Activated T-helper 9 cell treated with anti-CD3 and anti-CD28 coated beads, Interleukin-2, amount 50 U/mL, for 16 hours (primary cell): ENCODE measurements at places on chromosomes 13 and 19.
A peak's percentile ranks its signal among the peaks of the same experiment; 100 is the strongest.

GRCh38 chr19:1243768-1244692 lies 2.5 kb downstream of the ATP5F1D start:
- peak; percentile 80 for DNase-seq

GRCh38 chr19:17778251-17778967 lies 16.5 kb upstream of the B3GNT3 start:
- no peak for DNase-seq

DNA sequence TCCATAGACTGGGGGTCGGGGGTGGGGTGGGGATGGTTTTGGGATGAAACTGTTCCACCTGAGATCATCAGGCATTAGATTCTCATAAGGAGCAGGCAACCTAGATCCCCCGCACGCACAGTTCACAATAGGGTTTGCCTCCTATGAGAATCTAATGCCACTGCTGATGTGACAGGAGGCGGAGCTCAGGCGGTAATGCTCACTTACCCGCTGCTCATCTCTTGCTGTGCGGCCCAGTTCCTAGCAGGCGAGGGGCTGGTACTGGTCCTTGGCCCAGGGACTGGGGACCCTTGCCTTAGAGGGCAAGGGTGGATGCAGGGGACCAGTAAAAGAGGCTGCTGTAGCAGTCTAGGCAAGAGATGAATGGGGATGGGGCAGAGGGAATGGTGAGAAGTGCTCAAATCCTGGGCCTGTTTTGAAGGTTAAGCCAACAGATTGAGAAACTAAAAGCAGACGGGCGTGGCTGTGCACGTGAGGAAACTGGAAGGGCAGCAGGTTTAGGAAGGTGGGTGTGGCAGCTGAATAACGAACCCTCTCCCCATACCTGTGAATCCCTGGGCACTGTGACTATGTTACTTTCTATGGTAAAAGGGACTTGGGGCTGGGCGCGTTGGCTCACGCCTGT lies 1.5 kb upstream of the ERICH4 start:
- no peak for DNase-seq

DNA sequence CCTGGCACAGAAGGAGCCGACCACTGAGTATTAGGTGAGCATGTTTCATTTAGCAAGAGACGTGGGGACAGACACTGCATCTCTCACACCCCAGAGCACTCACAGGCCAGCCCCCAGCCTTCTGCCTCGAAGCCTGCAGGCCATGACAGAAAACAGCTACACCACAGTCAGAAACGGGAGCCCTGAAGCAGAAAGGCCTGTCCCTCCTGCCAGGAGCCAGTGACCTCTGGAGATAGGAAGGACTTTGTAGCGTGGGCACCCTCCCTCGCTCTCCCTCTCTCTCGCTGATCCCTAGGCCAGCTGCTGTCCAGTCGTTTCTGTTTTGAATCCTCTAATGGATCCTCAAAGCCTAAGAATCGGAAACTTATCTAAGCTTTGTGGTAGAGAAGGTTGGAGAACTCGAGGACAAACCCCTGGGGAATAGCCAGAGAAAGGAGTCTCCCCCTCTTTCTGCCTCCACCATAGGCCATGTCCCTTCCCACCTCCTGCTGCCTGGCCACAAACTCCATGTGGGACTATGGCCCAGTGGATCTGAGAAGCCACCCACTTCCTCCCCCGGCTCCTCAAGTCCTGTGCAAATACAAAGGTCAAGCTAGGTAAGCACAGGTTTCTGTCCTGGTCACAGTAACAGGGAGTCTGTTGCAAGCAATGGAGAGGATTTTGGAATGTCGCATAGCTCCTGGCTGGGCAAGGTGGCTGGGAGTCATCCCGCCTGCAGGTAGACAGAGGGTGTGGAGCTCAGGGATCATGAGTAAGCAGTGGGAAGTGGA lies 95.1 kb downstream of the NUFIP1 start:
- DNase-seq = no peak

DNA sequence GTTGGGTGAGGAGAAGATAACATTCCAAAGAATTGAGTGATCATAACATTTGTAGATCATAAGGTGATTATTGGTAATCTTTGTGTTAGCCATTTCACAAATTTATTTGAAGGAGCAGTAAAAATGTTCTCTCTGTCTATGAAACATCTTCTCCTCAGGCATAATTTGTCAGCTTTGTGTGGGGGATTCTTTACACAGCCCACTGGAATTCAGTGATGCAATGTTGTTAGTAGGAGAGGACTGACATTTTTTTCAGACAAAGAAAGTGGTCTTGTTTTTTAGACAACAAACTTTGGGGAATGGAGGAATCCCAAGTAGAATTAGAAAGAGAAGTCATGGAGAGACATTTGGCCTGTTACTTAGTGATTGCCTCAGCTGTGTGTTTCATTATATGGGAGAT lies 100.3 kb downstream of the ITGBL1 start:
- DNase-seq = no peak

- DNase-seq = no peak
These were observed 880.6 kb upstream of the GPC6 start for GRCh38 chr13:92346046-92346445.

DNA sequence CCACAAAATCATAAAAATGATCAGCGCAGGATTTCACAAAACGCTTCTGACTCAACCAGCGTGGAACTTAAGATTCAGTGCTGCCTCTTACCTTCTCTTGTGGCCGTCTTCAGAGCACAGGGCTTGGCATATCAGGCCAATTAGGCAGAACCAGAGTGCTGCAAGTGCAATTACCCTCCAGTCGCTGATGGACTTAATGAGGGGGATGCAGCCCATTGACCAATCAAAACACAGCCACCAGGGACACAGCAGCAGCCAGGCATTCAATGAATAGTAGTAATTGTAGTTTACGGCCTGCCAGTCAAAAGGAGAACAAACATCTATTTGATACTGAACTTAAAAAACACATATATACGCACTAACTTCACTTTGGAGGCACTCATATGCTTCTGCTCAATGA lies 38.2 kb downstream of the TMTC4 start:
- no peak for DNase-seq

- no peak for DNase-seq
These were observed 24.3 kb upstream of the MYDGF start for GRCh38 chr19:4694211-4694987.

- DNase-seq = no peak
These were observed 45.6 kb downstream of the CELF5 start for GRCh38 chr19:3269916-3270671.

GRCh38 chr13:70987043-70987442 lies 878.8 kb upstream of the KLHL1 start:
- no peak for DNase-seq

GRCh38 chr13:112558696-112559418 lies 29.1 kb downstream of the TUBGCP3 start:
- DNase-seq = no peak

DNA sequence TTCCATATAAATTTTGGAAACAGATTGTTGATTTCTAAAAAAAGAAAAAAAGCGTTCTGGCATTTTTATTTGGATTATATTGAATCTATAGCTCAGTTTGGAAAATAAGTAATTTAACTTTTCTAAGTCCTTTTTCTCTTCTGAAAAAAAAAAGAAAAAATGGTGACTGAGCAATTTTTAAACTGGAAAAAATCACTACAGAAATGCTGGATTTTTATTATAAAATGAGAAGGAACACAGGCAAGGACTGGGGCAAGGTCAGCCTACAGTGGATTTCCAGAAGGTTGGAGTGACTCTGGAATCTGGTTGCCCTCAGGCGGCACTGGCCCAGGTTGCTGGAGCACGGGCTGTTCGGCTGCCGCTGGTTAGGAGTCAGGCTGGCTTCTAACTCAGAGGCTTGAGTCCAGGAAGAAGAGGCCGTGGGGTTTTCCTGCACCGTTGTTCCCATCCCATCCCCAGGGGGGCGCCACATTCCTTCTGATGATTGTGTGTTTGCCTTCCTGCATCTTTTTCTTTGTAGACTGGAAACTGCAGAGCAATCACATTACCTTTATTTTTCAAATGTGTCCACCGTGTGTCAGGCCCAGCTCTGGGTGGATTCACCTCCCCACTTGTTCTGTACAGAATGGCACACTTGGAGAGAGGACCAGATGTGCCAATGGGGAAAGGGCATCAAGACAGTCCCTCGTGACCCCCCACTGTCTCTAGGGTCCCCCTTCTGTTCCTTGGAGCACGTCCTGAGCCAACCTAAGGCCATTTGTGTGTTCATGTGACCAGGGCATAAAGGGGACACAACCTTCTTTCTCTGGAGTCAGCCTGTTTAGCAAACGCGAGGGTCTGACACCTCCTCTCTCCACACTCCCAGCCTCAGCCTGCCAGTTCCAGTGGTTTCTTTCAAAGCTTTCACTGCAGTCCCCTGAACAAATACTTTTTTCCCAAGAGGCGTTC lies 44.5 kb upstream of the GTF3A start:
- no peak for DNase-seq

DNA sequence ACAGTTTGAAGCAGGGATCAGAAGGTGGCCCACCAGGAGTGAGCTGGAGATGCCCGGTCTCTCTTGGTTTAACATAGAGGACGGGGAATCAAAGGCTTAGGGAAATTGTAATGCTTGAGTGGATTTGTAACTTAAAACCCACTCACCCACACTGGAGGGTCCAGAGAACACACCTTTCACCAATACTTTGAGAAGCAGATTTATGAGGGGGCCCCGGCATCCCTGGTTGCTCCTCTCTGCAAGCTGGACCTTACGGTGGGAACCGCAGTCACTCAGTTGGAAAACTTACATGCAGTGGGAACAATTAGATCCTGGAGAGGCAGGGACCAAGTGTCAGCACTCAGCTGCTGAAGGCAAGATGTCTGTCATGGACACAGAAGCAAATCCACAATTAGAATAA lies 20.5 kb downstream of the PPP5C start:
- DNase-seq = no peak

GRCh38 chr19:45824531-45825262 lies 9.6 kb upstream of the RSPH6A start:
- no peak for DNase-seq

DNA sequence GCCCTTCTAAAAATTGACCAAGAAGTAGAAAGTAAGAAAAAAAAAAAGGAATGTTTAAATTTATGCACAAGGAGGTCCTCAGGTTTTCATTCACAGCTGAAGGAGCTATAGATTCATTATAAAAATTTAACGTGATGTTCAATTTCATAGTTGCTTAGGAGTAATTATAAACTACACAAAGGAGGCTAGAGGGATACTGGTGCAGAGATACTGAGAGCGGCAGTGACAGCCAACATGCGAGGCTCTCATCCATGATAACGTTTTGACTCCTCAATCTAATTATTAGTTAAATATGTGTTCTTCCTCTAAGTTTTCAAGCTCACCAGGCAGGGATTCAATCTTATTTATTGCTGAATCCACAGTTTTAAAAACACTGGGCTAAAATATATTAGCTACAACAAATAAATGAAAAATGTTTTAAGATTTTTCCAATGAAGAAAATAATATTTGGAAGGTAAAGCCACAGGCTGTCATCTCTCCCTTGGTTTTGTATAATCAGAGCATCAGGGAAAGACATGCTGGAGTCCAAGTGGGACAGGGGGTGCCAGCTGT lies 49.8 kb upstream of the TRPC4 start:
- DNase-seq = no peak

DNA sequence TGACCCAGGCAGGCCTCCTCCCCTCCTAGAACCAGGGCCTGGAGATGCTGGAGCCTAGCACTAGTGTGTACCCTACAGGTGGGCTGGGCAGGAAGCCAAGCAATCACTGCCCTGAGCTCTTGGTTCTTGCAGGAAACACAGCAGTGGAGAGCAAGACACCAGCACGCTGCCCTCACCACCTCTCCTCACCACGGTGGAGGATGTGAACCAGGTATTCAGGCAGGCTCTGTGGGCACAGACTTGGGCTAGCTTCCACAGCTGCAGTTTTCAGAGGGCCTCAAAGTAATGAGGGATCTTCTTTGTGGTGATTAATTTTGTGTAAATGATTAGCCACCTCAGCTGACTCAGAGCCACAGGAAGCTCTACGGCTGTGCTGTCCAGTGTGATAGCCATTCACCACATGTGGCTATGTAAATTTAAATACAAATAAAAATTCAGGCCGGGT lies 13.6 kb upstream of the GPI start:
- DNase-seq = no peak

- no peak for DNase-seq
These were observed 401.6 kb downstream of the COG6 start for GRCh38 chr13:40056898-40057619.

DNA sequence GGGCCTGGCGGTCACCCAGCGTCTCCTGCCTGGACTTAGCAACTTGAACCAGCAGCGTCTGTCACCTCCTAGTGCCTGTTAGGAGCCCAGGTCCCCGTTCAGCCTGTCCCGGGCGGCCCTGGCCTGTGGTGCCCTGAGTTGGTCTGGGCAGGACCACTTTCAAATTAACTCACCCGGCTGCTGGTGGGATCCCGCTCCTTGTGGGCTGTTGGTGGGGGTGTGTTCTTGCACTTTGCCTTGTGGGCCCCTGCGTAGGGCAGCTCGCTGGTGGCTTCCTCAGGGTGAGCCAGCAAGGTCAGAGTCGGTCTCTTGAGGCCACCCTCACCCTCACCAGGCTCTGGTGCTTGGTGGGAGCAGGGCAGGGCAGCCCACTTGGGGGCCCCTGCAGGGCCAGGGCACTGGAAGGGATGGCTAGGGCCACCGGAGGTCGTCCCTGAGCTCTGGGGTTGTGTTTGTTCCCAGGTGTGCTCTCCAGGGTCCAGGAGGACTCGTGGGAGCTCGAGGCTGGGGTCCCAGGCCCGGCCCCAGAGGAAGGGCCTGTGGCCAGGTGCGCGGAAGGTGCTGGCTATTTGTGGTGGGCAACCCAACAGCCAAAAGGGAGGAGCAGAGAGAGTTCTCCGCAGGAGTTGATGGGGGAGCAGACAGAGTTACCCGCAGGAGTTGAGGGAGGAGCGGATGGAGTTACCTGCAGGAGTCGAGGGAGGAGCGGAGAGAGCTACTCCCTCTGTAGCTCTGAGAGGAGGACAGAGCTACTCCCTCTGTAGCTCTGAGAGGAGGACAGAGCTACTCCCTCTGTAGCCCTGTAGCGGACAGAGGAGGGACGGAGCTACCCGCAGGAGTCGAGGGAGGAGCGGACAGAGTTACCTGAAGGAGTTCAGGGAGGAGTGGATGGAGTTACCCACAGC lies 16.9 kb downstream of the TFDP1 start:
- DNase-seq = no peak

- DNase-seq = no peak
These were observed 10.8 kb downstream of the RASA3 start for GRCh38 chr13:114121496-114122126.

- DNase-seq = no peak
These were observed 266.3 kb downstream of the PCDH20 start for GRCh38 chr13:61149331-61149730.
